Iris pigment epithelial cell (primary cell): ENCODE measurements at places on chromosomes 1 and 21.

DNA sequence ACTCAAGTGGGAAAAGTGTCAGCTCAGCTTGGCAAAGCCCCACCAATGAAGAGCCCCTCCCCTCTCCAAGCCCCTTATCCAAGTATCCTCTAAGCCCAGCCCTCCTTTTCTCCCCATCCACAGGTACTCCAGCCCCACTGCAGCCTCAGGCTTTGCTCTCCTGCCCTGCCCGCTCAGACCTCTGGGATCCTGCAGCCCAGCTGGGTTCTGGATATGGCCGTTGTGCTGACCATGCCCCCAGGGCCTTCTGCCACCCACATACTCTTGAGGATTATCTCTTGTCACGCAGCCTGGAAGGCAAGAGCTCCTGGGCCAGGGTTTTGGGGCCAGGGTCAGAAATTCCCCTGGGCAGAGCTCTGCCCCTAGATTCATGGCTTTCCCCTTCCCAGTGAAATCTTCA lies 4.7 kb downstream of the SHISA4 start:
- no peak for DNase-seq

DNA sequence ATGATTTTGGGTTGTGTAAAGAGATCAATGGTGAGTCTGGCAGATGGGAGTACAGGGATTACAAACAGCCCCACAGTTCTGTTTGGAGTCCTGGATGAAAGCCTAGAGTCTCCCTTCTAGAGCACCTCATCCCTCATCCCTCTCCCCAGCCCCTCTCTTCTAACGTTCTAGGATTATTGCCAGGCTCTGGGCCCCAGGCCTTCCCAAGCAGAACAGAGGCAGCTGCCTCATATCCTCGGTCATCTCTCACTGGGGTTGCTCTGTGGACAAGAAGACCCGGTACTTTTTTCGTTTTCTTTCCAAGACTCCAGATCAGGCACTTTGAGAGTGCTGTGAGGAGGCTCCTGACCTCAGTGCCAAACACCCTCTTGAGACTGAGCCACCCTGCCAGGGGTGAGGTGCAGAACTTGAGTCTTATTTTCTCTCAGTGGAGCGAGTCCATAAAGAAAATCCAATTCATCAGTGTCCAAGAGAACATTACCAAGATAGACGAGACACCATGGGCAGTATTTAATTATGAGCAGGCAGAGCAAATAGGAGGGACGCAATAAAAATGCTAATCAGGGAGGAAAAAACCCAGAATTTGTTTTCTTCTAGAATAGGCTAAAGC lies 17.1 kb upstream of the KCND3 start:
- no peak for DNase-seq

- DNase-seq, result peak; percentile 34
Measured at GRCh38 chr1:13662493-13662892, 37.5 kb upstream of the PRDM2 start.

DNA sequence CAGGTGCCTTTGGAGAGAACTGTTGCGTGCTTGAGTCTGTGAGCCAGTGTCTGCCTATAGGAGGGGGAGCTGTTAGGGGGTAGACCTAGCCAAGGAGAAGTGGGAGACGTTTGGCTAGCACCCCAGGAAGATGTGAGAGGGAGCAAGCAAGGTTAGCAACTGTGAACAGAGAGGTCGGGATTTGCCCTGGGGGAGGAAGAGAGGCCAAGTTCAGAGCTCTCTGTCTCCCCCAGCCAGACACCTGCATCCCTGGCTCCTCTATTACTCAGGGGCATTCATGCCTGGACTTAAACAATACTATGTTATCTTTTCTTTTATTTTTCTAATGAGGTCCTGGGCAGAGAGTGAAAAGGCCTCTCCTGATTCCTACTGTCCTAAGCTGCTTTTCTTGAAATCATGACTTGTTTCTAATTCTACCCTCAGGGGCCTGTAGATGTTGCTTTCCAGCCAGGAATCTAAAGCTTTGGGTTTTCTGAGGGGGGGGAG lies 2.4 kb downstream of the BTG2 start:
- no peak for DNase-seq

DNA sequence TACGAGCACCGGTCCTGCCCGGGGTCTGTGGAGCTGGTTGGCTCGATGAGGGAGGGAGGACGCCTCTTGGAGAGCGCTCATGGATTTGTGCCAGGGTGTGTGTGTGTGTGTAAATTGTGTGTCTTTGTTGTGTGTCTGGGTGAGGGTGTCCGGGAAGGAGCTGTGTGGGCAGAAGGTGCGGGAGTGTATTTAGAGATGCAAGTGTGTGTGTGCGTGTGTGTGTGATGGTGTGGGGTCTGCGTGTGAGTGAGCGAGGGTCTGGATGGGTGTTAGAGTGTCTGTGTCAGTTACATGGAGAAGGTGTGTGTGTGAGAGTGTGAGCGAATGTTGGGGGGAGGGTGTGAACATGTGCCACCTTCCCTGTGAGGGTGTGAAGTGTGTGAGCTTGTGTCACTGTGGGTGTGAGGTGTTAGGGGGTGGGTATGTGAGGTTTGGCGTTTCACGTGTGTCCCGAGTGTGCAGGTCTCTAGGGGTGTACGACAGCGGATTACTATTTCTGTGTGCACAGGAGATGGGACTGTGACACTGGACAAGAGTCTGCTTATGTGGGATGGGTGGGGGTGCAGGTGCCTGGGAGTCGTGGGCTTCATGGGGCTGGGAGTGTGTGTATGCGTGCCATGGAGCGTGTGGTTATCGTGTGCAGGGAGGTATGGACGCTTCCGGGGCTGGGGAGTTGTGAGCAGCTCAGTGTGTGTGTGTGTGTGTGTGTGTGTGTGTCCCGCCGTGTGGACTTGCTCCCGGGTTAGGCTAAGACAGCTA lies 880 bp downstream of the IGSF21 start:
- DNase-seq, result no peak

DNA sequence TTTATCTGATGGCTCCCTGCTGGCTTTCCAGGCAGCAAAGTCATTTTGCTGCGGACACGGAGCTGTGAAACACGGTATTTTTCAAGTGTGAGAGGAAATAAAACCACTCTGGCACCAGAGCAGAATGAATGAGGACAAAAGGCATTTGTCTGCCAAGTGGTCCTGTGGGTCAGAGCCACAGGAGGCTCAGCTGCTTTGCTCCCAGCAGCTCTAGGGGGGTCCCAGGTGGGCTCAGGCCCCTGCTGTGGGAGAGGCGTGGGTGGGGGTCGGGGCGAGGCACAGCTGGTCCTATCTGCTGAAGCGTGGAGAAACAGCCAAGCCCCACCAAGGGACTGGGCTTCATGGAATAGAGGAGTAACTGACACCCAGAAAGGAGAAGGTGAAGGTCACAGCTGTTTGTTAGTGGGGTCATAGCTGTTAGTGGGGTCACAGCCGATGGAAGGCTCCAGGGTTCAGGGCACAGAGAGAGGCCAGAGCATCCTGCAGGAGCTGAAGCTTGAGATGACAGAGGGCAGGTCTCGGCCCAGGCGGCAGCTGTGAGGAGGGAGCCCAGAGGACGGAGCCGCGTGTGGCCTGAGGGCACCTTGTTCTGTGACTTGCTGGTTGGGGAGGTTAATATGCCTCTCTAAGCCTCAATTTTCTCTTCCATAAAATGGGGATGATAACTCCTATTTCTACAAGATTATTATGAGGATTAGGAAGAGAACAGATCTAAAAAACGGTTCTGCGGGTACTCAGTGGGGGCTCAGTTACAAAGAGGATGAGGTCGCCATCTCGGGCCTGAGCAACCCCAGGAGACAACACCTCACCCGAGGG lies 7.1 kb downstream of the KIF17 start:
- no peak for DNase-seq

GRCh38 chr1:156958247-156958714 lies 37.8 kb downstream of the LRRC71 start:
- DNase-seq, result peak; percentile 22

DNA sequence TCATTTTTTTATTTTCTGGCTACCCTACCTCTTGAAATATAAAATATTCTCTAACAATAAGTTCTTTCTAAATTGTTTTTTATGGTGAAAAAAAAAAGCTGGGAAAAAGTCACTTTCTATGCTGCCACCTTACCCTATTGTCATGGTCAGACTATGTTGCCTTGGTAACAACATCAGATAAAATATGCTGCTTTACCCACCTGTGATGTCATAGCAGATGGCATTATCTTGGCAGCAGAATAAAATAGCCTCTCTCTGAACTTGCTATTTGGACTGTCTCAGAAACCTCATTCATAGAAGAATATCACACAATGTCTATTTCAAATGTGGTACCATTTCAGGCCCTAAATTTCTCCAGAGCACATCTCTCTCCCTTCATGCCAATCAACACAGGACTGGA lies 69.6 kb upstream of the SGIP1 start:
- DNase-seq, result no peak

- no peak for DNase-seq
Measured at GRCh38 chr1:31412732-31413404, at the start of gene SERINC2. Gene SERINC2 (plus strand): TSS chr1:31413213. CDS start chr1:31413266, 53 bp downstream.

GRCh38 chr1:192529031-192529755 lies 46.4 kb upstream of the RGS1 start:
- no peak for DNase-seq

- peak; percentile 5 for DNase-seq
Measured at GRCh38 chr1:213050745-213051126, 305 bp upstream of the RPS6KC1 start.

DNA sequence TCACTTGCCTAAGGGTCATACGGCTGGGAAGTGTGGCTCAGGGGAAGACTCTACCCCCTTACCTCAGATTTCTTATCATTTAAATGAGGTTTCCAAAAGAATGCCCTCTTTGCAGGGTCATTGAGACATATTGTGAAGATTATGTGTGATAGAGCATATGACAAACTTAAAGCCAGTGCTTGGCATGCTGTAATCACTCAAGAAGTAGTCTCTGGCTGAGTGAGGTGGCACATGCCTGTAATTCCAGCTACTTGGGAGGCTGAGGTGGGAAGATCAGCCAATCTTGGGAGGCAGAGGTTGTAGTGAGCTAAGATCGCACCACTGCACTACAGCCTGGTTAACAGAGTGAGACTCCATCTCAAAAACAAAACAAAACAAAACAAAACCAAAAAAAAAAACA lies 7.5 kb upstream of the LDLRAD2 start:
- DNase-seq, result no peak

GRCh38 chr1:85577419-85578320 lies 2.9 kb upstream of the CCN1 start:
- peak; percentile 89 for DNase-seq

- DNase-seq, result no peak
Measured at GRCh38 chr1:93296555-93297154, 49.1 kb upstream of the DR1 start.

- no peak for DNase-seq
Measured at GRCh38 chr21:25409978-25410377, 197.3 kb downstream of the MRPL39 start.

GRCh38 chr1:35564037-35564883 lies 6.7 kb downstream of the NCDN start:
- DNase-seq, result peak; percentile 78

DNA sequence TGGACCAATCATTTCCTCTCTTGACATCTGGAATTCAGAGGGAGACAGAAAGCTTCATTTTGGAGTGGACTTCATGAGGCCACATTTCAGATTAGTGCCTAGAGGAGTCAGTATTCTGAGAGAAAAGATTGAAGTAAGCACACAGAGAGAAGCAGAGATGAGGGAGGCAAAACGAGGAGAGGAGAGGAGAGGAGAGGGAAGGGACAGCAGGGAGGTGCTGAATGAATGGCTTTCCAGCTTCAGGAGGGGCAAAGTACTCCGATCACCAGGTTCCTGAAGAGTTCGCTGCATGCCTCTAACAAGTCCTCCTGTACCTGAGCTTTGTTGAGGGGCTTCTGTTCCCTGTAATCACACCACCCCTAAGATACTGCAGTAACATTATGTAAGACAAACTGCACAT lies 76.0 kb downstream of the NRIP1 start:
- no peak for DNase-seq

DNA sequence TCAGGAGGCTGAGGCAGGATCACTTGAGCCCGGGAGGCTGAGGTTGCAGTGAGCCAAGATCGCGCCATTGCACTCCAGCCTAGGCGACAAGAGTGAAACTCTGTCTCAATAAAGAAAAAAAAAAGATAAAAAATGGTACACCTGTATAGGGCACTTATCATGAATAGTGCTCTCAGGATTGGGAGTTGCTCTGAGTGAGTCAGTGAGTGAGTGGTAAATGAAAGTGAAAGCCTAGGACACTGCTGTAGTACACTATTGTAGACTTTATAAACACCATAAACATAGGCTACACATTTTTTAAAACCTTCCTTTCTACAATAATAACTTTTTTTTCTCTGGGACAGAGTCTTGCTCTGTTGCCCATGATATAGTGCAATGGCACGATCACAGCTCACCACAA lies 16.8 kb downstream of the PHTF1 start:
- peak; percentile 37 for DNase-seq

GRCh38 chr1:201077116-201077515 lies 35.1 kb downstream of the CACNA1S start:
- DNase-seq, result no peak

DNA sequence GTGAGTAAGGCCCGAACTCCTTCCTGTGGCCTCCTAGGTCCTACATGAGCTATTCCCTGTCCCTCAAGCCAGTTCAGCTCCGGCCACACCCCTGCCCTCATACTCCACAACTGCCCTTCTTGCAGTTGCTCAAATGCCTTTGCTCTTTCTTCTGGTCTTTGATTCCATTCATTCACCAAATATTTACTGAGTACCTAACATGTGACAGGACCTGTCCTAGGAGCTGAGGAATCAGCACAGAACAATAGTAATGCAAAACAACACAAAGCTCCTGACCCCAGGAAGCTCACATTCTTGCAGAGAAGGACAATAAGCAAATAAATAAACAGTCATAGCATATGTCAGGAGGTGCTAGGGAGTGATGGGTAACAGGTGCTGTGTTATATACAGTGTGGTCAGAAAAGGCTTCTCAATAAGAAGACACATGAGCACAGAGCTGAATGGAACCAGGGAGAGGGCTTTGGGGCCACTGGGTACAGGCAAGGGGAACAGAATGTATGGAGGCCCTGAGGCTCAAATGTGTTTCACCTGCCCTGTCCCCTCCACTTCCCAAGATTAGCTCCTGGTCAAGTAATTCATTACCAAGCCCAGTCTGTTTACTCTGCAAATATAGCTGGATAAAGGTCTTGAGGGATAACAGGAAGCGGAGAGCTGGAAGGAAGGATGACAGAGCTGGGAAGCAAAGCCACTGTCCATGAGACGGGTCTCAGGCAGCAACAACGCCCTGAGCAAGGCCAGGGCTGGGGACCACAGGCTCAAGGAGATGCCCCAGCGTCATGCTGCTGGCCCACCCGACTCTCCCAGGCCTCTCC lies 145.1 kb downstream of the CSMD2 start:
- DNase-seq, result no peak
